ENCODE measurements at places on chromosomes 12 and 14.

- peak; percentile 94 for DNase-seq
Measured at GRCh38 chr12:50788561-50788960, 24.7 kb downstream of the ATF1 start.

DNA sequence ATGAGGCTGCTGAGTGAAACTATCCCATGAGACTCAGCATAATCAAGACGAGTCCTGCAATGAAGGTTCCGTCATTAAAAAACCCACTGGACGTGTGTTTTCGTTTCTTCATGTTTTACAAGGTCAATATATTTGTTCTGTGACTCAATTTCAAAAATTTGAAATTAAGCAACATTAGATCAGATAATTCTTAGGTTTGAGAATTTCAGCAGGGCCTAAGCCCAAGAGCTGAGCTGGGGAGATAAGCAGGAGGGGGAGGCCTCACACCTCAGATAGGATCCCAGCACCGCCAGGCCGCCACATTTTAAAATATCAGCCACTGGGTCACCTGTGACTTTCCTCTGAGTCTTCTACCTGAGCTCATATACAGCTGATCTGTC is 13.3 kb downstream of the STX2 start:
- no peak for DNase-seq

GRCh38 chr14:99937475-99938244 is 127.6 kb upstream of the EVL start:
- DNase-seq: no peak

- DNase-seq: no peak
Measured at GRCh38 chr12:108571609-108572165, 9.3 kb downstream of the ISCU start.

- DNase-seq: no peak
Measured at GRCh38 chr12:120316798-120317223, 10.8 kb downstream of the PLA2G1B start.

DNA sequence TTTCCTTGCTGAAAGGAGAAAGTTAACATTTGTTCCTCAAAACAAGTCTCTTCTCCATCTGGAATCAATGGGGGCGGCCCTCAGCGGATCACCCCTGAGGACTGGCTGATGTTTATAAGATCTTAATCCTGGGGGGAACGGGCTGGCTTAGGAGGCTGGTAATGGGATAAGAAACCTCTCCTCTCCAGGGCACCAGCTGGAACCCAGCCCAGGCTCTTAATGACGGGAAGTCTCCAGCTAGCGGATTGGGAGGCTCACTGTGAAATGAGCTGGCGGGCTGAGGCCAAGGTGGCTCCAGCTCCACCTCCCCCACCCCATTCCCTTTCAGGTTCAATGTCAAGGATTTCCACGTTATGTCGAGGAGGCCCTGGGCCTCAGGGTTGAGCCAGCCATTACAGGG is 1133.0 kb downstream of the VRK1 start:
- no peak for DNase-seq

DNA sequence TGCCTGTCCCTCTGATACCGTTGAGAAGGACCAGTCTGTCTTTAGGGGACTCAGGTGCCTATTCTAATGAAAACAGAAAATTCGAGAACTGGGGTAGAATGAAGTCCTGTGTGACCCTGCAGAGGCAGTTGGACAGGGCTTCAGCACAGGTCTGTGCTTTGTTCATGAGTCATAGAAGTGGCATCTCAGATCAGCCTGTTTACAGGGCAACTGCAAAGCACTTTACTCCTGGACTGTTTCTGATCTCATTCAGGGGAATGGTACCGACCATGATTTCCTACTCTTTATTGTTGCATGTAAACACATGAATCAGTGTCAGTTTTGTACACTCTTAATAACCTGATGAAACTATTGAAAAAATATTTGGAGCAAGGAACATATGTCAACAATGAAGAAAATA is 1517.0 kb downstream of the AACS start:
- DNase-seq: no peak

GRCh38 chr12:101581190-101581589 is 13.6 kb upstream of the MYBPC1 start:
- DNase-seq: no peak

- DNase-seq: no peak
Measured at GRCh38 chr14:57080691-57081090, 188.0 kb downstream of the EXOC5 start.

DNA sequence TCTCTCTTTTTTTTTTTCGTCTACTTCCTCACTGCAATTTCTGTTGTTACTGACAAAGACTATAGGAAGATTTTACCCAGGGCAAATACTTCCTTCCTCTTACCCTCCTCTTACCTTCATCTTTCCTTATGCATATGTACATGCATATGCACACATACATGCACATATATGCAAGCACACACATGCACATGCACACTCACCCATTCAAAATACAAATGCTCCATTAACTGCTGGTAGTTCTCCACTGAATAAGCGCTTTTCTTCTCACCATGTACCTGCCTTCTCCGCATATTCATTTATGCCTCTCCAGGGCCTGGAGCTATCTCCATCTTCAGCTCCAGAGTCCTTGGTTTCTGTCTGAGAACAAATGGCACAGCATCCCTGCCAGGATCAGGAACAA is 632 bp downstream of the C12orf54 start:
- no peak for DNase-seq

DNA sequence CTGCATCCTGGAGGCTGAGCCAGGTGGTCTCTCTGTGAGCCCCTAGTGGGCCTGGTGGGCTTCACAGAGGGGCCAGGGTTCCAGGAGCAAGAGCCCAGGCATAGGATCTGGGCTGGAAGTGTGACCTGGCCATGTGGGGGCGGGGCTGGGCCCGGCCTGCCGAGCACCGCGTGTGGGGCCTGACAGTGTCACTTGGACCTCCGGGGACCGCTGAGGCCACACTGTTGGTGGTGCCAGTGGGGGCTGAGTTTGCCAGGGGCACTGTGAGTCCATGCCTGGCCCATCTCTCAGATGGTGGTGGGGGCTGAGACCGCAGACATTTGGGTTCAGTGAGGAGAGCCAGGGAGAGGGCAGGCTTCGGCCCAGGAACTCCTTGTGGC is 5.2 kb downstream of the FBRSL1 start:
- DNase-seq: no peak

GRCh38 chr14:96940009-96940408 is 142.8 kb downstream of the VRK1 start:
- DNase-seq: no peak

- no peak for DNase-seq
Measured at GRCh38 chr12:59317598-59317997, 278.2 kb upstream of the SLC16A7 start.

- DNase-seq: no peak
Measured at GRCh38 chr12:14999021-14999694, 26.3 kb downstream of the PDE6H start.

- no peak for DNase-seq
Measured at GRCh38 chr14:76056128-76056527, 70.6 kb downstream of the IFT43 start.

DNA sequence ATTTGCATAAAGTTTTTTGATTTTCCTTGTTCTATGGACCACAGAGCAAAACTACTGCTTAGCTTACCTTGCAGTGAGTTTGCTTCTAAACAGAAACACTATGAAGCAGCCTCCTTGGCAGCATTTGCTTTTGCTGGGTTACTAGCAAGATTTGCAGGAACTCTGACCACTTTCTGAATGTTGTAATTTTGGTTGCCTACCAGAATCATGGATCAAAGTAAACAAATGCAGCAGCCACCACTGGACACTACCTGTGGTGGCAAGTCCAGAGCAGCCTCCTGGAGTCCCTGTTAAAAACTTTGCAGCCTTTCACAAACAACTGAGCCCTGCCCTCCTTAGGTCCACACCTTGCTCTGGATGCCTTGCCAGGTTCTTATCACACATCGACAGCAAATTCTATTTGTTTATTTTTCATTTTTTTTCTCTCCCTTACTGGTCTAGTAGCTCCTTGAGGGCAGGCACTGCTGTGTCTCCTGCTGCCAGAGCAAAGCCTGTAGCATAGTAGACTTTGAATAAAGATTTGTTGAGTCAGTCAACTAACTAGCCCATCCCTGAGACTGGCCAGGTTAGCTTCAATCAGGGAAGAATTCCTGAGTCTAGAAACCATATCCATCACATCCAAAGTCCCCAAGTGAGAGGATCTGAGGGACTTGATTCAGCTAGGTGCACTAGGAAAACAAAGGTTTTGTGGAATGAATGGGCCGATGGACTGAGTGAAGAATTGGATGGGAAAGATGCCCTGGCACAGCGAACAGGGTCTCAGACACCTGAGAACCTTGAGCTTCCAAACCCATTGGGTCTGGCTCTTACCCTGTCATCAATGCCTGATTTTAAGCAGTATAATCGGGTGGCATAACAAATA is 5.7 kb downstream of the TTC6 start:
- DNase-seq: no peak

- DNase-seq: no peak
Measured at GRCh38 chr14:99540196-99541032, 59.2 kb downstream of the CCNK start.

DNA sequence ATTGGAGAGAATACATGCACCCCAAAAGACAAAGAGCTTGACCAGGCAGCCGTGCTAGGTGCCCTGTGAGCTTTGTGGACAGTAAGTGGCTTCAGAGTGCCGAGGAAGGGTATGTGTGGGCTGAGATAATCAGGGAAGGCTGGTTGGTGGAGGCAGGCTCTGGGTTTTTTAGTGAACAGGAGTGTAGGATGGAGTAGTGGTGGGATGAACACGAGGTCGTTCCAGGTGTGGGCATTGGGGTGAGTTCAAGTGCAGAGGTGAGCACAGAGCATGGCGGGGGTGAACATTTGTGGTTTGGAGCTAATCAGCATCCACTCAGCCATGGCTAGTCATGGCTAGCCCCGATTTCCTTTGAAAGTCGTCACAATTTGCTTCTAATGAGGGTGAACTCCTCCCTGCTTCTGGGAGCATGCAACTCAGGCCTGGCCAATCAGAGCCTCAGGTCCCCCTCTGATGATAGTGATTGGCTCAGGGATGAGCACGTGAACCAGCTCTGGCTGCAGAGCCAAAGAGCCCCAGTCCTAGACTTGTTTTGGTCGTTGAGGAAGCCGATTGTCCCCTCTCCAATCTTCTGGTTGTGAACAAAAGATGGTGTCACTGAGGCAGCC is 40.7 kb upstream of the TCL1B start:
- no peak for DNase-seq

- DNase-seq: no peak
Measured at GRCh38 chr12:121789800-121790728, 3.4 kb downstream of the RHOF start.

DNA sequence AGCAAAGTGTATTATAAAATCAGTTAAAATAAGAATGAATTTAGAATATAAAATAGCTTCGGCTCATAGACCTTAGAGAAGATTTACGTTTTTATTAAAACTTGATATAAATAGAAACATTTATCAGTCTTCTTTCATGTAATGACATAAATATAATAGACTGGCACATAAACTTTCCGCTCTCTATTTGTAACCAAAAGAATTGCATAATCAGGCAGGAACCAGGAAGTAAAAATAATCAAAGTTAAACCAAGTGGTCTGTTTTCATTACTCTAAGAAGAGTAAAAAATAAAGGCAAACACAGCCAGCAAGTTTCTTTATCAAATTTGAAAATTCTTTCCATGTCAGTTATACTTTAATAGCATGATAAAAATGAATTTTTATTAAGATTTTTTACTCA is 46.3 kb upstream of the ATP2A2 start:
- no peak for DNase-seq

- DNase-seq: no peak
Measured at GRCh38 chr12:76117067-76117691, 32.7 kb upstream of the NAP1L1 start.

DNA sequence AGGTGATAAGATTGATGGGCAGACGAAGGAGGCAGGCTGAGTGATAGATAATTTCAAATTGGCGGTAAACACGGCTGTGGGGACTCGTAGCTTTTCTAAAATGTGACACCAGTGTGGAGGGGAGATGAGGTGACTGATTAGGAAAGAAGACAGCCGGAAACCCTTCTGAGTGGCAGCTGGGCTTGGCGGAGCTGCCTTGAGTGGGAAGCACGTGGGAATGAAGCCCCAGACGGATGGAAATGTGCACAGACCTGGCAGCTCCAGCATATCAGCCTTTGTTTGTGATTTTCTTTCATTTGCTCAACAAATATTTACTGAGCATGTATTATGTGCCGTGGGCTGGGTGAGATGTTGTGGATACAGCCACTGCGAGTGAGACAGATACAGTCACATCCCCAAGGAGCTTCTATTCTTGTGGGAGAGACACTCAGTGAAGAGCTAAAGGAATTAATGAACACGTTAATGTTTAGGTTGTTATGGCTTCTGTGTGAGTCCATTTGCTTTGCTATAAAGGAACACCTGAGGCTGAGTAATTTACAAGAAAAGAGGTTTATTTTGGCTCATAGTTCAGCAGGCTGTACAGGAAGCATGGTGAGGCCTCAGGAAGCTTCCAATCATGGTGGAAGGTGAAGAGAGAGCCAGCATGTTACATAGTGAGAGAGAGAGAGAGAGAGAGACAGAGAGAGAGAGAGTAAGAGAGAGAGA is 65.5 kb upstream of the LHX5 start:
- DNase-seq: no peak

DNA sequence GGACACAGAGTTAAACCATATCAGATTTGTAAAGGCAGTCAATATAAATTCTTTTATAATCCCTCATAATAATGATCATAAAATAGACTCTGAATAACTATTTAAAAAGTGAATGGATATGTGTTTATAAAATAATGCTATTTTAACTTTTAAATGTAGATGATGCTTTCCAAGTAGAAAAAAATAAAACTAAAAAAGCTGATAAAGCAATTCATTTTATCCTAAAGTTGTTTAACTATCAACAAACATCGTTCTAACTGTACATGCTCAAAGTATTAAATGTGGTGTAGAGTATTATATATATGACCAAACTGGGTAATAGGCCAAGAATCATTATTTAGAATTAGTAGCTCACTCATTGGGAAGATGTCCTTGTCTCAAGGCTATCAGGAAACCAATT is 248.3 kb upstream of the CLEC14A start:
- no peak for DNase-seq

- no peak for DNase-seq
Measured at GRCh38 chr12:92080911-92081285, 64.7 kb downstream of the BTG1 start.

DNA sequence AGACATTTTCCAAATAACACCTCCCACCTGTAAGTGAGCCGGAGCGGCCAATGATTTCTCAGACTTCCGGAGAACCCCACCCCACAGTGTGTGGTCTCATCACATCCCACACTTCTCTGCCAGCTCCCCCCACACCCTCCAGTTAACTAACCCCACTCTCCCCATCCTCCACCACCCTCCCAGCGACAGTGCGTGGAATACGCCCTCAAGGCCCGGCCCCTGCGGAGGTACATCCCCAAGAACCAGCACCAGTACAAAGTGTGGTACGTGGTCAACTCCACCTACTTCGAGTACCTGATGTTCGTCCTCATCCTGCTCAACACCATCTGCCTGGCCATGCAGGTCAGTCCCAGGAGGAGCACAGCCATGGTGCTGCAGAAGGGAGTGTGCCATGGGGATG is 184.4 kb upstream of the FKBP4 start:
- no peak for DNase-seq

DNA sequence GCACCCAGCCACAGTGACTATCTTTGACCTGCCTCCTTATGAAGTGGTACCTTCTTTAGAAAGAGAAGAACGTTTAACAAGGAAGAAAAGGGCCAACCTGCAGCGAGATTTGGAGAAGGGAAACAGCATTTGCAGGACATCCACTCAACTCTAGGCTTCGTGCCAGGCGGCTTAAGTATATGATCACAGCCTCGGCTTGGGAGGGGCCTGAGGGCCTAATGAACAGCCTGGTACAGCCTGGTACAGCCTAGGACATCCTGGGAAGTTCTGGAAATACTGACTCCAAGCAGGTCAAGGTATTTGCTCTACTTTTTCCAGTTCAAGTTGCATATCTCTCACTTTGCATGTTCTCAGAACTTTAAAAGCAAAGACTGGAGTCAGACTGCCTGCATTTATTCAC is 16.1 kb downstream of the HCAR2 start:
- DNase-seq: no peak

- DNase-seq: no peak
Measured at GRCh38 chr14:96297000-96297399, 41.0 kb downstream of the BDKRB1 start.
